ENCODE measurements at places on chromosomes 2 and 18.

DNA sequence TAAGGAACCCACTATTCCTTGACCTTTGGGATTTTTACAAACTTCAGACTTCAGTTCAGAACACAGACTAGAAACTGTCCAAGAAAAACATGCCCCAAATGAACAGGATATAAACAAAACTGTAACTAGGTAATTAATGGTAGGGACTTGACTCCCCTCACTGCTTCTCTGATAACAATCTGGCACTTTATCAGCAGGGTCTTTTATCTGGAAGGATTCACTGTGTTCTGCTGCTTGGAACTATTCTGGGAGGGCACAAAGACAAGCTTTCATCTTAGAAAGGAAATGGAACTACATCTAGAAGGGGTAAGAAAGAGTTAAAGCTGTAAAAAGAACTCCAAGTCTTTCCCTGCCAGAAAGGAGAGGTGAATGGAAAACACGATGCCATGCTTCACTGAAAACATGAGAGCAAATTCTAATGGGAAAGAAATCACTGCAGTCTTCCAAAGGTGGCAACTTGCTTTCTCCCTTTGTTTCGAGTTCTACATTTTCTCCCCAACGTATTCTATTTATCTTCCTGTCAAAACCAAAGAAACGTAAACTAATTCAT lies 181.2 kb downstream of the THADA start:
- DNase-seq = no peak

DNA sequence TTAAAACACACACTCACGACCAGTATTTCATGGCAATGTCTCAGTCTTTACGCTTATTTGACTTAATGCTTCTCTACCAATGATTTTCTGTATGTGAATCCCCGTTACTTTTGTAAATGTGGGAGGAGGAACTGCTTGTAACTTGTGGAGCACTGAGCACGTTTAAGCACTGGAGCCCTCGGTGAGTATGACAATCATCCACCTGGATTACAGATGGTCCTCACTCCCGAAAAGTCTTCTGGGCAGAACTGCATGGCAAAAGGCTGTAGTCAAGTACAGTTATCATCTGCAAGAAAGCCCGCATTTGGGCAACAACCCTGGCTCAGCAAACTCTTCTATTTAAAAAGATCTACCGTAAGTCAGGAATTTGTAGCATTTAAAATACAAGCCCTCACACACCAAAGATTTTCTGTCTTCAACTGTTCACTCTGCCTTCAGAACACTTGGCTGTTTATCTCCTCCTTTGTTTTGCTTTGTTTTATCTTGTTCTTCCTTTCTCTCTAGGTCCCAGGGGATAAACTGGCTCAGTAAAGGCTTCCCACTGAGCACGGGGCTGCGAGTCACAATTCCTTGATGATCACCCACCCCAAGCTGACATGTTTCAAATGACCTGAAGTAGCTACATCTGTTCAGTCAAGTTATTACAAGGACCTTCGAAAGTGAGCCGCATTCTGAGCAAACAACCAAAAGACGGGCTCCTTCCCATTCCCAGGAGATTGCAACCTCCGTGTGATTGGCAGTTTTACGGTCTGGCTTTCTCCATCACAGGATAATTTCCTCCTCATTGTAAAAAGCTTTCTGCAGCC lies 102.2 kb downstream of the DLGAP1 start:
- no peak for DNase-seq

DNA sequence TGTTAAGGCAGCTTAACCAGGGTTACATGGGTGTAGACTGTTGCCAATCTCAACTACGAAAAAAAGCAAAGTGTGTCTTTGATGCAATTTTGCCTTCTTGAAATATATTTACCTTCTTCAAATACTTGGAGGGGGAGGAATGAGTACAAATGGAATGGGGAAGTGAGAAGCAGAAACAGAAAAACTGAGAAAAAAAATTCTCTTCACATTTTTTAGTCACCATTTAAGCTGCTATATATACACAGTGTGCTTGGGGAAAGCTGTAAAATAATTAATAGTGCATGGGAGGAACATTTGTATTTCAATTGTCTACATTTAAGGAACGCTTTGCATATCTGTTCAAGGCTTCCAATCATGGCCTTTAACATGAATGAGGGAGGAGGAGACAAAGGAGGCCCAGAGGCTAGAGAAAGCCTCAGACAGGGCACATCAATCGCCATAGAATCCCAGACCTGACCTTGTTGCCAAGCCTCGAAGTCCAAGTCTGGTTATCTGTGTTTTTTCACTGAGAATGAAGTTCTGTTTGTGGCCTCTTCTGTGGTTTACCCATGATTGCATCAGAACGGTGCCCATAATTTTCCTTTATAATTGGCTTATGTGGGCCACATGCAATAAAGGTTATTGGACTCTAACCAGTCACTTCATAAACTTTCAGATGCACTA lies 158.6 kb downstream of the PIK3C3 start:
- DNase-seq = no peak

GRCh38 chr18:29060349-29060748 lies 883.4 kb upstream of the CDH2 start:
- no peak for DNase-seq

DNA sequence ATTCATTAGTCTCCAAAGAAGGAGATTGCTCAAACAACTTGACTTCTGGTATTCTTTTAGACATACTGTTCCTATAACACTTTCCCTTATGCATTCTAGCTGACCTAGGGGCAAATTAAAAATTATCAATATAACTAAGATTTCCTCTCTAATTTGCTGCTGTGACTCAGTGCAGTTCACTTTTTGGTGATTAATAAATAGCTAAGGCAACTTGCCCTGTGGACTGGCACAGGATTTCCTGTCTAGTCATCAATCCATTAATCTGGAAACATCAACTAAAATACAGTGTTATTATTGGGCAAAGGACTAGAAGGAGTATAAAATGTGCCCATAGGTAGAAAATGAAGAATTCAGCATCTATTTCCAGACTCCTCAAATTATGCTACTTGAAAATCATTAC lies 83.5 kb upstream of the SERPINE2 start:
- no peak for DNase-seq

DNA sequence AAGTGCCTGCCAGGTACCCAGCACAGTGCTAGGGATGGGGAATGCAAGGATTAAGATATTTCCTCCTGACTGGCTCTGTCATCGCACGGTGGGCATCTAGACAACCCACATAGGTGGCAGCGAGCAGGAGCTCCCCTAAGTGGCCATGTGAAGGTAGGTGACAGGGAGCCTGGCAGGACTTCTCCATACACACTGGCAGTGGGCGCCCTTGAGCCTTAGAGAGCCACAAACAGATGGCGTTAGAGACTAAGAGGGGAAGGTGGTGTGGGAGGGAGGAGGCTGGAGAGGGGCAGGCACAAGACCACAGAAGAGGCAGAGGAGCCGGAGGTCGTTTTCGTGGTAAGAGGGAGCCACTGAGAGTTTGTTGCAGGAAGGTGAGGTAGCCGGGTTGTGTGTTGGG lies 15.2 kb downstream of the PRELID3A start:
- no peak for DNase-seq

DNA sequence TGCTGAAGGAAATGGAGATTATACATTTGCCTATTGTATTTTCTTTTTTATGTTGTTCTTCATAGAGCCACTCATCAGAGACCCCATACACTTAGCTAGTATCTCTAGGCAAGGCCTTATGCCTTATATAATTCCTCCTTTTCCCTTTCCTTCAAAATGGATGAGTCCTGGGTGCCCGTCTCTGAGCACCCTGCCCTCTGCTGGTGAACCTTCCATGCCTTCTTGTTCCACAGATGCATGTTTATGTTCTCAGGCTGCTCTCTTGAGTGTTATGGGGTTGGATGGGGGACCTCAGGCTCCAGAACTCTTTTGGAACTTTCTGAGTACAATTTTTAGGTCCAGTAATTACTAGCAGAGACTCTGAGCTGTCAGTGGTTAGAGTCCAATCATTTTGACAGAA lies 368.6 kb upstream of the SPRED2 start:
- DNase-seq = no peak

GRCh38 chr2:189466046-189466445 lies 24.8 kb downstream of the WDR75 start:
- DNase-seq = no peak

GRCh38 chr18:79987566-79987965 lies 797 bp downstream of the TXNL4A start:
- DNase-seq = no peak

GRCh38 chr2:201698588-201699226 lies at the start of gene MPP4:
MPP4 (minus strand) TSS chr2:201698644; CDS start chr2:201693954, 4,690 bp downstream.
- DNase-seq = no peak

DNA sequence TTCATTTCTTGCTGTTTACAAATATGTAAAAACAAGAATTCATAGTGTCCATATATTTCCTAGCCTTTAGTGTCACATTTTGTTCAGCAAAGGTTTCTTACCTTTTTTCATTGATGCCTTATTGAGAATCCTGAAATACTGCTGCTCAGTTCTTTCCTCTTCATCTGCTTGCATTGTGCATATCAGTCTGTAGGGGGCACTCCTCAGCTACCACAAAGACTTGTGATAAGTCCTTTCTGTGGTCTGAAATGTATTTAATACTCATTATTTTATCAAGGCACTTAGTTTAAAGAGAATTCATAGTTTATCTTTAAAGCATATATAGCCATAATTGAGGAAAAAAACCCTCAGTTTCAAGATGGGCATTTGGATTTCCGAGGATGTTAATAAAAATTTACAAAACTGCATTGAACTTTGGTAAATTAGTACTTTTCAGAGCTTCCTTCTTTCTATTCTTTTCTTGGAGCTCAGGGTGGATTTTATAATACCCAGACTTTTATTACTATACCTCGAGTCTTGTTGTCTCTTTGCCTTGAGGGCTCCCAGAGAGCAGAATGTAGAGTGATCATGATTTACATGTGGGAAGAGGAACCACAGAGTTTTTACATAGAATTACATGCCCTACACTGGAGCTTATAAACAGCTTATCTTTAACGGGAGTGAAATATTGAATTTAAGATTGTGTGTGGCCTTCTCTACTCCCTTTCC lies 570.1 kb downstream of the PLCL1 start:
- DNase-seq = no peak

GRCh38 chr18:50158866-50159653 lies 35.9 kb downstream of the MYO5B start:
- DNase-seq = no peak

DNA sequence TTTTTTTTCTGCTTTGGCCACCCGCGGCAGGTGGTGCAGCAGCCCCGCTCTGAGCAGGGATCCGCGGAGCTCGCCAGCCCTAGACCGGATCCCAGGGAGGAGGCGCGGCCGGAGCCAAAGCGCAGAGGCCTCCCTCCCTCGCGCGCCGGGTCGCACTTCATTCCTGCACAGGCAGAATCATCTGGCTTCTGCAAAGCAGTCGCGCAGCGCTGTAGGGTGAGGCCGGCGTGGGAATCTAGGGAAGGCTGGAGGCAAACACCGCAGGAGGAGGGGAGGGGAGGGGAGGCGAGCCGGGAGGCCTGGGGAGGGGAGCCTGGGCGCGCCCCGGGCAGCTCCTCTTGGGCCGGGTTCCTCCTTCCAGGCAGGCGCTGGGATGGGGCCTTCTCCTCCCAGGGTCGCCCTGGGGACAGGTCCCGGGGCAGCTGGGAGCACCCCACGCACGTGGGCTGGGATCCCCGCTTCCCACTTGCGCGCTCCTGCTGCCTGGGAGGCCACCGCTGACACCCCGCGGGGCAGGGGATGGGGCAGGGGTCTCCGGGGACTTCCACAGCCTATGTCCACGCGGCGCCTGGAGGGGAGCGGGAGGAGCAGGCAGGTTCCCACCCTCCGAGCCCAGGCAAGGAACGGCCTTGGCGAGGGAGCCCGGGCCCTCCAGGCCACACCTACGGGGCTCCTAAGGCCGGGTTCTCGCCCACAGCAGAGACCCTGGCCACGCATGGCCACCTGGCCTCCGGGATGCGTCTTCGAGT lies 45.0 kb downstream of the MBP start:
- DNase-seq = no peak

DNA sequence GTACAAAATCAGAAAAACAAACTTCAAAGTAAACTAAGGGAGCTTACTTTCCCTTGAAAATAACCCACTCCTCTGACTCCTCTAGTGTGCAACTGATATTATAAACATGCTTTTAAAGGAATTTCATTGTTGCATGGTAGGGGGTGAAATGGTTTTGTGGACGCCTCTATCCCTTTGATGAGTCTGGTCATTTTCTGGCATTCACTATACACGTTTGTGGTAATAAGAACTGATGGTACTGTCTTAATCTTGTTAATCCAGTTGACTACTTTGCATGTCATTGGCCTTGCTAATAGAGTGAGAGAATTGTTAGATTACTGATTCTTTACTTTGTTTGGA lies 2.8 kb downstream of the INSIG2 start:
- no peak for DNase-seq

GRCh38 chr18:31428211-31428610 lies 19.3 kb upstream of the DSG3 start:
- DNase-seq = no peak

GRCh38 chr18:55064760-55065159 lies 105.5 kb upstream of the CCDC68 start:
- DNase-seq = no peak

GRCh38 chr2:64837925-64838641 lies 151.1 kb upstream of the SLC1A4 start:
- DNase-seq = no peak

- DNase-seq = no peak
Observed at GRCh38 chr2:232295971-232296370, 82.6 kb upstream of the ALPP start.

DNA sequence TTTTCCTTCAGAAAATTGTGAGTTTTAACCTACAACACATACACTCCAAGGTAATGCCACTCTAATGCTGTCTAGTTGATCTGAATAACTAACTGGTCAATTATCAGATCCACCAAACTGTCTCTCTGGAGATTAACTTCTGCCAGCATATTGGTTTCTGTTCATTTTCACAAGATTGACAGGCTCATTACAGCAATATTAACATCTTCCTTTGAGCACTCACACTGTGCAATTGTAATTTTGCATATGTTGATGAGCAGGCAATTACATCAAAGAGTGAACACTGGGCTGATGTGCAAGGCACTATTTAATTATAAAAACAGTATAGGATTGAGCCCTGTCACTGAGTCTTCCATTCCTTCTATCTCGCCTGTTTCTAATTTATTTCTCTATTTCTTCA lies 197.3 kb downstream of the SLC8A1 start:
- DNase-seq = no peak

GRCh38 chr18:10475276-10475653 lies 20.8 kb downstream of the APCDD1 start:
- DNase-seq = no peak

DNA sequence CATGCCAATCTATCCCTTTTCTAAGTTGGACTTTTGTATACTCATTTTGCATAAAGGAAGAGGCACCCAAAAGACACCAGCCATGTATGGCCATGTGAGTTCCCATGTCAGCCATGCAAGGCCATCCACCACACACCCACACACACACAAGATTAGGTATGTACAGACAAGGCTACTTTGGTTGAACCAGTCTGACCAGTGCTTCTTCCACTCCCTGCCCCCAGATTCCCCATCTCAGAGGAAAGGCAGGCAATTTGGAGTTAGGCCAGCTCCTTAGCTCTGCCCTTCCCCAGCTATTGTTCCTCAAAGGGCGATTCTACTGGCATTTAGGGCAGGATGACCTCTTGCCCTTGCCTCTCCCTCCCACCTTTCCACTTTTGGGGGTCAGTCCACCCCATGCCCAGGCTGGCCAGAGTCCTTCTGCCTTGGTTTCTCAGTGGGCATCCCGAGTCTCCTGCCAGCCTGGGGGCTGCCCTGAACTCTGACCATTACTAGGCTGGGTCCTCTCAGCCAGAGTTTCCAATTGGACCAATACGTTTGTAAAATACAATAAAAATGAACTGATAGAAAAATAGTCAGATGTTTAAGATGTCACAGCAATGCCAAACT lies 101.1 kb downstream of the ZBTB7C start:
- no peak for DNase-seq

GRCh38 chr18:36535202-36535935 lies 237.9 kb downstream of the FHOD3 start:
- no peak for DNase-seq

All from stimulated activated CD8-positive, alpha-beta memory T cell treated with anti-CD3 and anti-CD28 coated beads, Interleukin-4, amount 100 ng/mL, for 4 hours (primary cell).